ENCODE measurements at places on chromosomes 4 and X.

DNA sequence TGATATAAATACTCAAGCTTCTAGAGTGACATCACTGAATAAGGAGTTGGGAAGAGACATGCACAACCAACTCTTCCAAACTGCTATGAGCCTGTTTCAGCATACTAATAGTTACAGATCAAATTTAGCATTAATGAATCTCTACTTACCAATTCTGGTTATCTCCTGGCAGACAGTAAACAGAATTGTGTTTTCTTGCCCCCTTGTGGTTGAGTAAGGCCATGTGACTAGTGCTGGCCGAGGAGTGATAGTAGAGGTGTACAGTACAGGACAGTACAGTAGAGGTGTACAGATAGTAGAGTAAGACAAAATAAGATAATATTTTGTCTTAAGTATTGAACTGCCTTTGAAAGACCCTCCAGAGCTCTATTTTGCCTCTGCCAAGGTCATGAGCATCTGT, 681.4 kb downstream of the GABRG1 start:
- DNase-seq: no peak

GRCh38 chrX:149007423-149007822, 497.7 kb downstream of the IDS start:
- no peak for DNase-seq

- DNase-seq: no peak
These were observed 95.8 kb upstream of the WDR1 start for GRCh38 chr4:10212400-10212799.

- no peak for DNase-seq
These were observed 10.1 kb downstream of the TKTL1 start for GRCh38 chrX:154305541-154306205.

DNA sequence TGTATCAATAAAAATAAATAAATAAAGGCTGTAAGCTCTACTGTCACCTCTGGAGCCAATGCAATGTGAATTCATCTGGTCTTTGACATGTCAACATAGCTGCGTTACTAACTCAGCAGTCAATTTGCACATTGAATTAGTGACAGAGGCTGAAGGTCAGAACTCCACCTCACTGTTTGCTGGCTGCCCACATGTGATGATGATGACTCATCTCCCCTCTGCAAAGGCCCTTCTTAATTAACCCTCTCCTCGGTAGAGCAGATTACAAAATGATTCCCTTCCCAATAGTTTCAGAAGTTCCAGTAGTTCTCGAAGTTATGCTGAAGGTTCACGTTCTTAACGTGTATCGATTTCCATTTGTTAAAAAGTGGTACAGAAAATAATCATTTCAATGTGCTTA, 1626.0 kb upstream of the TENM3 start:
- DNase-seq: no peak

DNA sequence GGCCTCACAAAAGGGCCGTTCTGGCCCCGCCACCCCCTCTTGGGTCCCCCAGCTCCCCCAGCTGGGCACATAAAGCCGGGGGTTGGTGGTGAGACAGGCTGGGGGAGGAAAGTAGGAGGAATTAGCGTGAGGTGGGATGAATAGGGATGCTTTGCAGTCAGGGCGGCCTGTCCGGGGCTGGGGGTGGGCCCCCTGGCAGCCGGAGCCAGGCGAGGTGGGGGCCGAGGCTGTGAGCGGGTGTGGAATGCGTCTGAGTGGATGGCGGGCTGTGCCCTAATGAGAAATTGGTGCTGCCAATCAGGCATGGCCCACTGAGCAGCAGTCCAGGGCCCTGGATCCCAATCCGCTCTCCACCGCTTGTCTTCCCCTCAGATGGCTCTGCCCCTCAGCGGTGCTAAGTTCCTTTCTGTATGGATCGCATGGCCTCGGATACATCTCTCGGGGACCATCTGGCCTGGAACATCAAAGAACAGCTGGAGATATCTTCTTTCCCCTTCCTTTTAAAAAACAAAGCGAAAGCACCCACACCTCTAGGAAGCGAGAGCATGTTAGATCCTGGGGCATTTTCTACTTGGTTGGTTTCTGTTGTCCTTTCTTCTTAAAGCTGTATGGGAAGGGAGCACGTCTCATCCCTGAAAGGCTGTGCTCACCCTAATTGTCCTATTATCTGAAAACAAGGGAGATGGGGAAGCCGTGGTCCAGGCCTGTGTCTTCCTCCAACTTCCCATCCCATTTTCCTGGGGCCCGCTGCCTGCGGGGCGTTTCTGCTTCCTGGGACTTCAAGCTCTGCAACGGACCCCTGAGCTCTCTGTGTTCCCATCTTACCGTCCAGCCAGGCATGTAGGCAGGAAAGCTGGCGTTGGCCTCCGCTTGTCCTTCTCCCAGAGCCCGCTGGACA, 106.9 kb downstream of the SORCS2 start:
- DNase-seq: no peak

DNA sequence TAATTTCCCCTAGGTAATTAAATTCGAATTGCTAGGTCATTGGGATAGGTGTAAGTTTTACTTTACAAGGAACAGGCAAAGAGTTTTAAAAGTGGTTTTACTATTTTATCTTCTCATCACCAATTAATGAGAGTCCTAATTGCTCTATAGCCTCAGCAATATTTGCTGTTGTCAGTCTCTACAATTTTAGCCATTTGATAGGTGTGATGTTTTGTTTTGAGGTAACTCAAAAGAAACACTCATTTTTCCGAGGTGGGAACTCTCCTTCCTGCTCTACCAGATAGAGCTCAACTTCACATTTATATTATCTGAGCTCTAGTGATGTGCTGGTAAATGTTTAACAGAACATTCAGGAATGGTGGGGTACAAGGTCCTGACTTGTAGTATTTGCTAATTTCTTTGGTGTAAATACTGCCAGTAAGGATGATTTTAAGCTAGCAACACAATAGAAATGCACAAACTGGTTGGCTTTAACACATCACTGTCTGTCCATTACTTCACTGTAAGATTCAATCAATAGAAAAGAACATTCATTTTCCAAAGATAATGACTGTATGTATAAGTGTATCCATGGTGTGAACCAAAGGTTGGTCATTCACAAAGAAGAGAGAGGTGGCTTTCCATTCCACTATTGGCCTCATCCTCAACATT, 62.7 kb downstream of the LDB2 start:
- DNase-seq: no peak

DNA sequence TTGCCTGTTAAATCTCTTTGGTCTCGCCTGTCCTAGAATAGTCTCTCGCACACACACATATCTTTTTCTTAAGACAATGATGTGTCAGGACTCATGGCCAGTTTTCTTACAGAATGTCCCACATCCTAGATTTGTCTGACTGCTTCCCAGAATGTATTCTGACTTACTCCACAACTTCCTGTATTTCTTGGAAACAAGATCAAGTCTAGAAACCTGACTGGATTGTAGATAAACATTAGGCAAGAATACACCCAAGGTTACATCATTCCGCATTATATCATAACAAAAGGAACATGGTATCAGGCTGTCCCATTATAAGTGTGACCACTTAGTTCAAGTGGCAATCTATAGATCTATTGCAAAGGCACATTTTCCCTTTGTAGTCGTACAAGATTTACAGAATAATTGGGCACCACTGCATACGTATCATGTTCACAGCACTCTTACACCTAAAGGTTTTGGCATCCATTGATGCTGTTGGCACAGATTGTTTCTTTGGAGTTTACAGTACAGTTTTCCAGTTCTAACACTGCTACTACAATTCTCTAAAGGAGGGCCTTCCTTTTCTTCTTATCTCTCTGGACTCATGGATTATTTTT, 56.4 kb downstream of the FBXW7 start:
- no peak for DNase-seq

DNA sequence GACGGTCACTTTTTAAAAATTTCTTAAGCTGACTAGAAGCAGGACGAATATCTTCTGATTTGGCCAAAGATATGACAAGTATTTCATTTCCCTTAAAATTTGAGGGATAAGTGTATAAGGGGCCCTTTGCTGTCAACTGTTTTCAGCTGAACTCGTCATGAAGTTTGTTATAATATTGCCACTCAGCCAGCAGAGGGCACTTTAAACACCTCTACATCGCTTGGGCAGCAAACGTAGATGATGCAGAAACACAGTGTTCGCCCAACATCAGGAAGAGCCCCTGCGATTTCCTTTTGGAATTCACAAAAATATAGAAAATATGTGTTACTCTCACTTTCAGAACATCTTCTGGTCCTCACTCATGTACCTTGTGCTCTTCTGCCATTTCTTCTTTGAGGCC, 435.7 kb upstream of the FMR1 start:
- no peak for DNase-seq

- DNase-seq: no peak
These were observed 54.9 kb downstream of the PHOX2B start for GRCh38 chr4:41693629-41694028.

- no peak for DNase-seq
These were observed 1.8 kb downstream of the MAOB start for GRCh38 chrX:43880425-43880824.

DNA sequence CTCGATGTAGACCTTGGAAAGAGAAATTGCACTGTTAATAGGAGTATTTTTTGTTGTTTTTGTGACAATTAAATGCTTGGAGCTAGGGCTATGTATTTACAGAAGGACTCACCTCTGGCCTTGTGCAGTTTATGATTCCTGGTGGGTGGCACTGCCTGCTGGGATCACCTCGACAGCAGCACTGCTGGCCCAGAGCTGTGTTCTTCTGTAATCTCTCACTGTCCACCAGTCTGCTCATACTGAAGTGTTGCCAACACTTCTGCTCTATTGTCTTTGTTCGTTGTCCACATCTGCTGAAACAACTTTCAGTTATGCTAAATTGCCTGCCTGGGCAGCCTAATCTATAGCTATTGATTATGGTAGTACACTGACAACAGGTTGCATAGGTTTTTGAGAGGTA, 194.4 kb upstream of the ANK2 start:
- DNase-seq: no peak

Data from vagina (tissue), 2 donors.